ENCODE measurements at places on chromosomes 4 and X.

DNA sequence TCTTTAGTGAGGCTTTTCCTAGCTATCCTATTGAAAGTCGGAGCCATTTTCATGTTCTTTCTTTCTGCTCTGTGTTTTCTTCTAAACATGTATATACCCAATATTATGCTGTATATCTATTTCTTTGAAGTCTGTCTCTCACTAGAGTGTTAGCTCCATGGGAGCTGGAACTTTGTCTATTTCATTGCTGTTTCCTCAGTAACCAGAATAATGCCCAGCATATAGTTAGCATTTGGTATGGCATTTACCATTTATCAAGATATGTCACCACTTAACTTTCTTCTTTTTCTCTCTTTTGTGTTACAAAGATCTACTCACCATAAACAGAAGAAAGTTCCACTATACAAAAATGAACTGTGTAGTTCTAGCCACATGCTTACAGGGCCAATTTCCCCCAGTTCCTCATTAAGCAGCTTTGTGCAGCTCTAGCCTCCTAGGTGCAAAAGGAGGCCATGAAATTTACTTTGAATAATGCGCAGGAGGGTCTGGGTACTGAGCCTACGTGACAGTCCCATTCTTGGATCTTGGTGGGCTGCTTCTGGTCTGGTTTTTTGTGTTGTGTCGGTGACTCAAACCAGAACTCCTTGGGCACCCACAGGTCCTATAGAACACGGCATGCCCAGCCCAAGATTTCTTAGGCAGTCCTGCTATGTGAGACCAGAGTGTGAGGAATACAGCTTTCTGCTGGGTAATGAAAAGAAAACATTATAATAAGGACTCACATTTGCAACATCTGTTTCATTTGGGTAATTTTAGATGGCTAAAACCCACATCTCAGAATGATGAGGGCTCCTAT is 302.3 kb upstream of the IGFBP7 start:
- DNase-seq: no peak

DNA sequence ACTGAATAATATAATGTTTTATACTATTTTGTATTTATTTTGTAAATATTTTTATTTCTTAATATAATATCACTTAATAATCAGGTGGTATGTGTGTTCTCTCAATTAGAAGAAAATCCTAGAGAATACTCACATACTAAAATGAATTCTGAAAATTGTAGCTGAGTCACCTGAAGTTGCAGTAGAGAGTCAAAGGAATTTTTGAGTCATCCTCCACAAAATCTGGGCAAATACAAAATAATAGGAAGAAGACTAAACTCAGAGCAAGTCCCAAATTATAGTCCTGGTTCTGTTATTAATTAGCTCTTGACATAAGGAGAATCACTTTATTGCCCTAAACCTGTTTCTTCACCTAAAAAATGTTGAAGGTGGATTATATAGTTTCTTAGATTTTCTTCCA is 57.8 kb downstream of the SPATA4 start:
- no peak for DNase-seq

DNA sequence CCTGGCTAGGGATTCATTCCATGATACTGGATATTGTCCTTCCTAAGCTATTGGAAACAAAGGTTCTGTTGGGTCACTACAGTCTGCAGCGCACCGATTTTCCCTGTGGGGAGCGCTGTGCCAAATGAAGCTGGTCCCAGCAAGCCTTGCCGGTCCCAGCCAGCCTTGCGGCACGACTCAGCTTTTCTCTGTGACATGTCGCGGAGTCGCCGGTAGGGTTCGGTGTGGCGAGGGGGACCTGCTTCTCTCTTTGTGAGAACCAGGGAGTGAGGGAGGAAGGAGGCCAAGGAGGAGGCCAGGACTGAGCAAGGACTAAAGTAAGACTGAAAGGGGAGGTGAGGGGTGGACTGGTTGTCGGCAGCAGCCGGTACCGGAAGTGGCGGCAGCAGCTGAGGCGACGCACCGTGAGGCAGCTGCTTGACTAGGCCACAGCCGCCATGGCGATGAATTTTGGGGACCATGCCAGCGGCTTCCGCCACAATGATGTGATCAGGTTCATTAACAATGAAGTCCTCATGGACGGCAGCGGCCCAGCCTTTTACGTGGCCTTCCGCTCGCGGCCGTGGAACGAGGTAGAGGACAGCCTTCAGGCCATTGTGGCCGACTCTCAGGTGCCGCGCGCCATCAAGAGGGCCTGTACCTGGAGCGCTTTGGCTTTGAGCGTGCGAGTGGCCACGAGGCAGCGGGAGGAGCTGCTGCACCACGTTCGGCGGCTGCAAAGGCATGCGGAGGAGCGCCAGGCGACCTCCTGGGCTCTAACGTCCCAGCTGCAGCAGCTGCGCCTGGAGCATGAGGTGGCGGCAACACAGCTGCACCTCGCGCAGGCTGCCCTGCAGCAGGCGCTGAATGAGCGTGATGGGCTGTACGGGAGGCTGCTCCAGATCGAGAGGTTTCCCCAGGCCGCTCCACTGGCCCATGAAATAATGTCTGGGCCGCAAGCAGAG is at the start of gene TEX13D:
Gene TEX13D (plus strand): TSS at position 180 of the 944 bp plus-strand sequence. CDS start 258 bp downstream, at position 438.
- DNase-seq: no peak

GRCh38 chr4:120003193-120003592 is 63.5 kb downstream of the MAD2L1 start:
- DNase-seq: no peak

DNA sequence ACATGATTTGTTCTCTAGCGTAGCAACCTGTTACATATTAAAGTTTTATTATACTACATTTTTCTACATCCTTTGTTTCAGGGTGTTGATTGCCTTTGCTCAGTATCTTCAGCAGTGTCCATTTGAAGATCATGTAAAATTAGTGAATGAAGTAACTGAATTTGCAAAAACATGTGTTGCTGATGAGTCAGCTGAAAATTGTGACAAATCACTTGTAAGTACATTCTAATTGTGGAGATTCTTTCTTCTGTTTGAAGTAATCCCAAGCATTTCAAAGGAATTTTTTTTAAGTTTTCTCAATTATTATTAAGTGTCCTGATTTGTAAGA is 2.4 kb downstream of the ALB start:
- DNase-seq: no peak

DNA sequence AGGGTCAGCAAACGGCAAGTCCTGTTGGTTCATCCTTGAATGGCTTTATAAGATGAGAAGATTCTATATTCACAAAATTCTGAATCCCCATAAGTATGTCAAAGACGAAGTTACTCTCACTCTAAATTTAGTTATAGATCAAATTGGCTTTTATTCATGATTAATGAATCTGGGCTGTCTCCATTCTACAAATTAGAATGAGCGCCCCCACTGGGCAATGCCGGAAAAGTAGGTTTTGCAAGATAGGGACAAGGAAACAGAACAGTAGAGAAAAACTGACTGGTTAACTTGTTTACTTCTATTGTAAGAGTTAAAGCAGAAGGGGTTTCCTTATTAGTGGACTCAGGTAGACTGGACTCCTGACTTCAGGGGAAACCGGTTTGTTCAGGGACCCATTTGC is 100.3 kb downstream of the F11 start:
- peak; percentile 34 for DNase-seq

GRCh38 chrX:150475461-150475860 is 93.0 kb upstream of the MTM1 start:
- no peak for DNase-seq

DNA sequence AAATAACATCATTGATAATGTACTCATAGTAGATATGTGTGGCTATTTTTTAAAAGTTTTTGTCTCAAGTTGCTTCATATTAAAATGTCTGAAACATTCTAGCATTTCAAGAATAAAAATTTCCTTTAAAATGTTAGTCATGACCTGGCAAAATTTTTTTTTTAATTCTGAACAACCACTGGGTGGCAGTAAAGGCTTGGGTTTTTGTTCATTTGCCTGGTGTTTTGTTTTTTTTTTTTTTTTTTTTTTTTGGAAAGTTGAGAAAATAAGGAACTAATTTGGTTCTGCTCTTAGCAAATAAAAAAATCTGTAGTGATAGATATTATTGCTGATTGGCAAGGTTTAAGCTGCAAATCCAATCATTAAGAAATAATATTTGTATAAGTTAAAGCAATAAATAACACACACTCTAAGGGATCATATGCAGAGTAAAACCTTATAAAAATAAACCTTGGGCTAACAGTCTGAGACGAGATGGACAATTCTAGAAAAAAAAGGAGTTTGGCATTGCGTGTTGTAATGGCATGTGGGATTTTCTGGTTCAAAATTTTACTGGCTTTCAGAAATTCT is 81.4 kb downstream of the CEP44 start:
- DNase-seq: no peak

DNA sequence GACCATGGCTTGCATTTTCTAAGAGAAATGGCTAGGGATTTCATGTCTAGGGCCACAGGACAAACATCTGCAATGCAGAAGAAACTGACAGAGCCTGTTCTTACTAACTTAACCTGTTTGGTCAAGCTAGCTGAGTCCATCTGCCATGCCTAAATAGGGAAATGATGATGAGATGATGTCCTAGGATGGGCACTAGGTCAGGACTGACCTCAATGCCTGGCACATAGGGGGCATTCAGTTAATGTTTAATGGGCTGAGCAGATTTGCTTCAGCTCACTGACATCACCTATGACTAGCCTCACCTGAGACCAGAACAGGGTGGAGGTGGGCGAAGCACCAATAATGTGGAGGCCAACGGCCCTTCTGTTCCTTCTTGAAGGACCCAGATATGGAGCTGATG is 174.2 kb upstream of the SCML1 start:
- no peak for DNase-seq

GRCh38 chr4:146336410-146336807 is 122.1 kb downstream of the REELD1 start:
- DNase-seq: no peak

DNA sequence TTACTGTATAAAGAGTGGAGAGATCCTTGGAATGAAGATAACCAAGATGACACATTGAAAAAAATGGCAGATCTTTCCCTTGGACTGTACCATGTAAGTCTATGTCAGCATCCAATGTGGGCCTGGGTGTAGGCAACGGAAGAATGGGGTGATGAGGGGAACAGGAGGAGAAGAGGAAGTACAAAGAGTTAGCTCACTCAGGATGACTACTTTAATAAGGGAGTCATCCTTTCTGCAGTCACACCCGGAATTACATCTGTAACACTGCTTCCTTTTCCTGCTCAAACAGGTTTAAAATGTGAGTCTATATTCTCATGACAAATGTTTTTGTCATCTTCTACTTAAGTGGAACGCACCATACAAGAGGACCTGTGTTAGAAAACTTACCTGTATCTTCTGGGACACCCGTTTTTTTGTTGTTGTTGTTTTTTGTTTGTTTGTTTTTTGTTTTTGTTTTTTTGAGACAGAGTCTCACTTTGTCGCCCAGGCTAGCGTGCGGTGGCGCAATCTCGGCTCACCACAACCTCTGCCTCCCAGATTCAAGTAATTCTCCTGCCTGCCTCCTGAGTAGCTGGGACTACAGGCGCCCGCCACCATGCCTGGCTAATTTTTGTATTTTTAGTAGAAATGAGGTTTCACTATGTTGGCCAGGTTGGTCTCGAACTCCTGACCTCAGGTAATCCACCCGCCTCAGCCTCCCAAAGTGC is 18.0 kb downstream of the HPSE start:
- no peak for DNase-seq

GRCh38 chr4:18894928-18895327 is 873.4 kb upstream of the LCORL start:
- DNase-seq: no peak

DNA sequence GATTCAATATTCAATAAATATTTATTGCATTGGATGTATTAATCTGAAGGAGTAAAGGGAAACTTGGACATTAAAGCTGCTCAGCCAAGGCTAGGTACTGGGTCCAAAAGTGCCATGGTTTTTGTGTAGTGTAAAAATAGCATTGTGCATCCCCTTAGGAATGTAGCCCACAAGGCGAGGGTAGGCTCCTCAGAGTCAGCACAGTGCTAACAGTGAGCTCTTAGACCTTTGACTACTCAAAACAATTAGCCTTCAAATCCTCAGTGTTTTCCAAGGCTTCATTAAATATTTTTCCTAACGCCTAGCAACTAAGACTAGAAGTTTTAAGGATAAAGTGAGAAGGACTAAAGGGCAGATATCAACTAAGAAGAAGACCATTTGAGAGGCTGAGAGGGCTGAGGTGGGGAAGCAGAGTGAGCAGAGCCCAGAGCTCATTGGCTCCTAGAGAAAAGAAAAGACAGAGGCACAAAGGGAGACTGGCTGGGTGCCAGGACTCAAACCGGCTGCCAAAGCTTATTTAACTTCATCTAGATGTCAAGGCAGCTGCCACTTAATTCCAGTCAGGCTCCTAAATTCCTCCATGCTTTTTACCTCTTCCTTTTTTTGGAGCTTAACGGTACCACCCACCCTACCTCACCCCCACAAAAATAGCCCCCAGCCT is 17.0 kb downstream of the PRKG2 start:
- peak; percentile 59 for DNase-seq

DNA sequence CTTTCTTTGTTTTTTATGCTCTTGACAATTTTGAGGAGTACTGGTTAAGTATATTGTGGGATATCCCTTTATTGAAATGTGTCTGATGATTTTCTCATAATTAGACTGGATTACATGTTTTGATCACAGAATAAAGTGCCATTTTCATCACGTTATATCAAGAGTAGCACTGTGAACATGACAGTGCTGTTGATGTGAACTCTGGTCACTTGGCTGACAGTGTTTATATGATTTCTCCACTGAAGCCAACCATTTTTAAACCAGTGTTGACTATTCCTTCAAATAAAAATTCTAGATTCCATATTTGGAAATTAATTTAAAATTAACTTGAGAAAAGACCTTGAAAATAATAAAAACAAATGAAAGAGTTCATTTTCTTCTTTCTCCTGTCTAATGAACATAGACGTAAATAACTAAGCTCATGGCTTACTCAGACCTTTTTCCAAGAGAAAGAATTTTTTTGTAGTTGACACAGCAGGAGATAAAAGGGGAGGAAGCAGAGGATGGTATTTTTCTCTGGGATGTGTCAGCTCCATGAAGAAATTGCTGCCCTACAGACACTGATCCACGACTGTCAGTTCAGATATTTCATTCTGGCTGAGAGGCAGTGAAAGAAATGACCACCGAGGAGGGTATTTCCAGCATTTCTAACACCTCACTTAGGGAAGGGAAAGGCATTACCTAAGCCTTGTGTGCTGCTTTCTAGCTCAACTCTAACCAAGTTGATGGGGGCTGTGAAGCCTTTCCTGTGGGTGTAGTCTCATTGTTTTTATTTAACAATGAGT is 150.9 kb upstream of the ANK2 start:
- no peak for DNase-seq

- no peak for DNase-seq
These were observed 124.7 kb upstream of the LNX1 start for GRCh38 chr4:53716011-53716410.

GRCh38 chr4:123924536-123924935 is 527.9 kb downstream of the SPRY1 start:
- no peak for DNase-seq

- DNase-seq: no peak
These were observed 7.8 kb downstream of the TIGD2 start for GRCh38 chr4:89119166-89119565.

DNA sequence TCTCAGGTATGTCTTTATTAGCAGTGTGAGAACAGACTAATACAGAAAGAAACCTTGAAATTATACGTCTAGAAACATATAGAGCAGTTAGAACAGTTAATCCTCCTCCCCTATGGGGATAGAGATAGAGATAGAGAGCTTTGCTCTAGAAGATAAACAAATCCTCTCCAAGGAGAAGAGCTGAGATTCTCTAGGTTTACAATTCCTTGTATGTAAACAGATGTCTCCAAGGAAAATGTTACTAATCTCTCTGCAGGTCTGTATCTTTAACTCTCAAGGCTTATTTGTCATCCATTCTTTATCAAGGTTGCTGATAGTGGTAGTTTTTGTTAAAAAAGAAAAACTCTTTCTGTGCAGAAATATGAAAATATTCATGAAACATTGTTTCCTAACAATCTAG is 282.1 kb upstream of the GIMD1 start:
- DNase-seq: no peak
